H1 (cell line): ENCODE measurements at places on chromosomes 11 and 22. TPM values are rescaled to one million over a fixed set of nuclear protein-coding genes. Genes with fewer than 3 reads are reported as not detected.
A peak's percentile ranks its signal among the peaks of the same experiment; 100 is the strongest.

Gene PATE2
- not detected in 2 replicates for total RNA-seq

Gene TSSC4
- total RNA-seq = 39.3 and 44.3 TPM in 2 replicates

Gene TRIM49
- total RNA-seq = not detected in 2 replicates

Gene DGAT2
- total RNA-seq = 2.6 and 3.2 TPM in 2 replicates

Gene APOA4
- not detected in 2 replicates for total RNA-seq

Gene BARX2
- total RNA-seq = not detected in 2 replicates

Gene SNAP29
- total RNA-seq = 11.2 and 15.0 TPM in 2 replicates

Gene OR51B4
- total RNA-seq = not detected in 2 replicates

Gene SPDYC
- total RNA-seq = not detected in 2 replicates

Gene GUCY1A2
- total RNA-seq = 1.6 and 1.9 TPM in 2 replicates

DNA sequence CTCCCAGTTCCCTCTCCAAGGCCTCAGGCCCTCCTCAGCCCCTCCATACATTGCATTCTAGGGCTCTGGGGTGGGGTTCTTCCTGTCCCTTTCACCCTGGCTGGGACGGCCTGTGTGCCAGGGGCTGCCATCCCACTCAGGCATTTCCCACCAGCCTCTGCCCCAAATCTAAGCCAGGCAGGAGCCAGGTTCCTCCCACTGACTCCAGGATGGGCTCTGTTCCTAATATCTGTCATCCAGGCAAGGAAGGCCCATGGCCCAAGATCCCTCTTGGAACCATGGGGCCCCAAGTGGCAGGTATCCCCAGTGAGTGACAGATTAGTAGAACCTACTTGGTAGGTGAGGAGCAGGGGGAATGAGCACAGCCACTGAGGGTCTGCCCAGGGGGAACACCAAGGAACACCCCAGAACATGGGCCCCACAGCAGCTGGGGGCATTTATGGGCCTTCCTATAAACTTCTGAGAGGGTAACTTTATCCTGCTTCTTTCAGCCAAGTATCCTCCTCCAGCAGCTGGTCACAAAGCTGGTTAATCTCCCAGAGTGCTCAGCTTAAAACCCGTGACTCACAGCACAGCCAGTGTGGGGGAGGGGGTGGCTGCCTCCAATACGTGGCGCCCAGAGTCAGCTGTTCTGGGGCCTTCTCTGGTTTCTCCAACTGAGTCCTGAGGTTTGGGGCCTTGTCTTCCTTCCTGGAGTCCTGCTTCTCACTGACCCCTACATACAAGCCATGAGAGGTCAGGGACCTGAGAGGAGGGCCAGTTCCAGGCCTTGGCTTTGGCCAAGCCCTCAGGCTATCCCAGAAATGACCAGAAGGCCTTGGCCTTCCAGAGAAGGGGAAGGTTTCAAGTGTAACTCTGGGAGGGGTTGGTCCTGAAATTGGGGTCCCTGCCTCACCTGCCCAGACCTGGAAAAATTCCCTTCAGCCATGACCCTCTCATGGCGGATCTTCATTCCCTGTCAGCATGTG is 19.9 kb upstream of the MYOD1 start:
- no peaks in the 10 kb centered on the region for H3K36me3 ChIP-seq
- no peak overlapping the region for H3K27ac ChIP-seq
- no peaks in the 10 kb centered on the region; the same call in 1 of the 2 replicates for H3K4me1 ChIP-seq
- H3K4me3 ChIP-seq = no peak overlapping the region
- H3K27me3 ChIP-seq = peaks cover 26% of the 10 kb centered on the region

DNA sequence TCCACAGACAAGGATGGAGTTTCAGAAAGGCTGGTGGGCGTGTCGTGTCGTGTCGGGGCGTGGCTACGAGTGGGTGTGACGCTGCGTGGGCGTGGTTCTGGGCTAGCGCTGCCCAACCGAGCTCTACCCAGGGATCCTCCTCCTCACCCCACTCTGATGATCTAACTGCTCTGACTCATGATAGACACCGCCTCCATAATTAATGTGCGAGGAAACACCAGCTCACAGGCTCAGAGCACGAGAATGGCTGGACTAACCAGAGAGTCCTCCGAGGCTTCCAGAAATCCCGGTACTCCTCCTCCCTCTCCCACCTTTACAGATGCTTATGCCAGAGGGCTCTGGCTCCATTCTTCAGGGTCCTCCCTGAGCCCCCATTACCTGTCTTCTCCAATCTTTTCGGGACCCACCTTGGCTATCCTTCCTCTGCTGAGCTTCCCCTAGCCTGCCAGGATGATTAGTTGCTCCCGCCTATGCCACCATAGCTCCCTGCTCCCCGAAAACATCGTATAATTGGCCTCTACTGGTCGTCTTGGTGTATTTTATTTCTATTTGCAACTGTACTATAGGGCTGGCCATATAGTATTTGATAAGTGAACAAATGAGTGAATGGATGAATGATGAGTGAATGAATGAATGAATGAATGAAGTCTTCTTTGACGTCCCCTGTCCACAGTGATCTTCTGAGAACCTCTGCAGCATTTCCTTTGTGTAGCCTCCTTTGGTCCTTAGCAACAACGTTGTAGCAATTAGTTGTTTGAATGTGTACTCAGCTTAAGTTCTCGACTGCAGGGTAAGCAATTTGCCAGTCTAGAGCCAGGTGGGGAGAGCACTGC is 21.7 kb downstream of the TMPRSS13 start:
- peaks cover 12% of the 10 kb centered on the region for H3K4me1 ChIP-seq
- H3K4me3 ChIP-seq = peak overlapping the region; percentile 21; the same call in 1 of the 2 replicates
- no peaks in the 10 kb centered on the region for H3K36me3 ChIP-seq

GRCh38 chr11:134207538-134208239 is 16.1 kb downstream of the NCAPD3 start:
- no peak overlapping the region for H3K27ac ChIP-seq
- H3K4me3 ChIP-seq = no peak overlapping the region
- no peaks in the 10 kb centered on the region for H3K27me3 ChIP-seq
- no peaks in the 10 kb centered on the region for H3K4me1 ChIP-seq
- no peak for DNase-seq
- peaks cover 14% of the 10 kb centered on the region; the same call in 1 of the 2 replicates for H3K36me3 ChIP-seq

GRCh38 chr11:33721426-33721825 is 14.8 kb downstream of the CD59 start:
- no peak for DNase-seq
- no peak overlapping the region for H3K27ac ChIP-seq
- no peak overlapping the region for H3K4me3 ChIP-seq

DNA sequence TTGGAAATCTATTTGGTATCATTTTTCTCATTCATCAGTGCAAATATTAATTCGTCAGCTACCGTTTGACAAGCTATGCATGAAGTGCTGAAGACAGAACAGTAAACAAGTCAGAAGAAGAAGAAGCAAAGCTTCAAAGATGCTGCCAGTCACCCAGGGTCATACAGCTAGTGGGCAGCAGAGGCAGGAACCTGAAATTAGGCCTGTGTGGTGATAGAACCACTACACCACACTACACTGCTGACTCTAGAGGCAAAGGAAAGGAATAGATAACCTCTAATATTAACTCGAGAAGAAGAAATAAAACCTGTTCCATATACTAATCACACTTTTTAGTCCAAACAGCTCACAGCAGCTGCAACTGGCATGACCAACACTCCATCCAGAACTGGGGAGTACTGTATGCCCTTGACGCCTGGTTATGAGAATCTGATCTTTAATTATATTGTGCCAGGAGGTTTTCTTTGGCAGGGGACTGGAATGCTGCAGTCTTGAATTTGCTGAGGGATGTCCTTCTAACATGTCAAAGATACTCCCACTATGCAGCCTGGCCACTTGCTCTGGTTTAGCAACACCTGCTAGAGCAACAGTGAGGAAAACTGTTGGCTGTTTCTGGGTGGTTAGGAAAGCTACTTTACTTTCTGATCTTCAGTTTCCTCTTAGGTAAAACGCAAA is 73.0 kb downstream of the PAK1 start:
- no peak for DNase-seq
- no peak overlapping the region for H3K27ac ChIP-seq
- peaks cover 20% of the 10 kb centered on the region; the same call in 1 of the 2 replicates for H3K4me1 ChIP-seq

GRCh38 chr11:126319374-126319740 is 15.5 kb downstream of the DCPS start:
- no peaks in the 10 kb centered on the region for H3K27me3 ChIP-seq
- DNase-seq = no peak
- H3K4me3 ChIP-seq = no peak overlapping the region
- H3K4me1 ChIP-seq = no peaks in the 10 kb centered on the region; the same call in 1 of the 2 replicates

DNA sequence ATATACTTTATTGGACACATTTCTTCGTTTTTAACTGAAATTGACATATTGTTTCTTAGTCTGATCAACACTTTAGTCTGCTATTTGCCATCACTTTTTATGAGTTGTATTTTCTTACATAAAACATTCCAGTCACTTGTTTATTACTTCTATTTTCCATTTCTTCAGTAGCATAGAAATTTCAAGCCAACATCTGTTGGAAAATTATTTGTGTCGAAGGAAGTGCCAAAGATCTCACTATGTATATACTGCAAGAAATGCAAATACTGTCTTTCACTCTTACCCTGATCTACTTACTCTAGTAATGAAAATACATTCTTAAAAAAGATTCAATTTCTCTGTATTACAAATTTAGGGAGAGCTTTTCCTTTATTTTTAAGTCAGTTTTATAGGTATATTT is 105.9 kb downstream of the SLC17A6 start:
- H3K4me1 ChIP-seq = no peaks in the 10 kb centered on the region
- no peak overlapping the region for H3K4me3 ChIP-seq
- no peaks in the 10 kb centered on the region for H3K36me3 ChIP-seq
- peaks cover 41% of the 10 kb centered on the region for H3K27me3 ChIP-seq
- DNase-seq = no peak

DNA sequence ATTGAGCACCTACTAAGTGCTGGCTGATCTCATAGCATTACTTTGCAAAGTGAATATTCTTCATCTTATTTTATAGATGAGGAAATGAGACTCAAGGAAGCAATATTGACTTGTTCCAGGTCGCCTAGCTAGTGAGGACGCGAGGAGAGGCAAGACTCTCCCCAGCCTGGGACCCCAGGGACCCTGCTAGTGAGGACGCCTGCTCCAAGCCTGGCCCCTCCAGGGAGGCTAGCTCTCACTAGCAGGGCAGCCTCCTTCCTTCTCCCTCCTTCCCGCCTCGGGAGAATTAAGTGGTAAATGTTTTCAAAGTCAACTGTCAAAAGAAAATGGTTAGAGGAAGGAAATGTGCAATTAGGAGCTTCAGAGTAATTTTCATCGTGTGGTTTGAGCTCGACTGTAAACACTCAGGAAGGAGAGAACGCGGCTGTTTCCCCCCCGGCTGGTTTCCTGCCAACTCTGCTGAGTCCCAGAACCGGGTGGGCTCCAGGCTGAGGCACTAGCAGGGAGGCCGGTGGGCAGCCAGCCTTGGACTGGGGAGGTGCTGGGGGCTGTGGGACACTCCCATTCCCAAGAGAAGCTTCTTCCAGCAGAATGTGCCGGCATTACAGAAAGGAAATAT is 17.9 kb downstream of the MYEOV start:
- no peak for DNase-seq
- H3K27me3 ChIP-seq = no peaks in the 10 kb centered on the region; the same call in 1 of the 2 replicates
- no peaks in the 10 kb centered on the region for H3K36me3 ChIP-seq
- no peak overlapping the region for H3K4me3 ChIP-seq

DNA sequence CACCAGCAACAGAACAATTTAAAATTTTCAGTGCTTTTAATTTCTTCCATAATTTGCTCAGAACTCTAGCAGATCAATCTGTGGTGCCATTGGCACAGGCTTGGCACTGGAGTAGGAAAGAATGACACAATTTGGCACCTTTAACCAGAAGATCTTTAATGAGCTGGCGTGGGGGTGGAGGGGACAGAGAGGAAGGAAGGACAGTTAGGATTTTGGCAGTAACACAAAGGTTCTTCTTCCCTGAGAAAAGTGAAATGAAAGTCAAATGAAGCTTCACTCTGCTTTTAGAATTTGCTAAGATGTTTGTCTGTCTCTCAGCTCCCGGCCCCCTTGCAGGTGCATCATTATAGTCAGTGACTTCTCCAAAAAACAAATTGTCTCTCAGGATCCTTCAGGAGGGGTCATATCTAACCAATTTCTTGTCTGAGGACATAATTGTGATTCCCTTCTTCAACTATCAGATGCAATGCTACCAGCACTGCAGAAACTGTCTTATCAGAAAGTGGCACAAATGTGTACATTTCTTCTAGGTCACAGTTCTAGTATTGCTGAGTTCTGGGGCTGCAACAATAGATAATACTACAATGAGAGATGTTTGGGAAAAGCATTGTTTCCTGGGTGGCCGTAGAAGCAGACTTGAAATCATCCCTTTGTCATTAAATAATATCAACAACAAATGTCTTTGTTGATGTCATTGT is 66.8 kb downstream of the CSTPP1 start:
- H3K27me3 ChIP-seq = no peaks in the 10 kb centered on the region
- no peak overlapping the region for H3K27ac ChIP-seq
- H3K4me1 ChIP-seq = no peaks in the 10 kb centered on the region
- no peaks in the 10 kb centered on the region for H3K36me3 ChIP-seq
- H3K4me3 ChIP-seq = no peak overlapping the region

GRCh38 chr11:18780329-18780728 is 11.3 kb downstream of the PTPN5 start:
- DNase-seq = no peak
- no peaks in the 10 kb centered on the region for H3K36me3 ChIP-seq
- H3K27ac ChIP-seq = no peak overlapping the region
- H3K27me3 ChIP-seq = no peaks in the 10 kb centered on the region
- H3K4me3 ChIP-seq = no peak overlapping the region
- peaks cover 17% of the 10 kb centered on the region; the same call in 1 of the 2 replicates for H3K4me1 ChIP-seq

GRCh38 chr11:114016986-114017385 is 42.1 kb downstream of the HTR3A start:
- no peak overlapping the region for H3K4me3 ChIP-seq
- no peak overlapping the region for H3K27ac ChIP-seq
- H3K27me3 ChIP-seq = no peaks in the 10 kb centered on the region
- no peaks in the 10 kb centered on the region for H3K36me3 ChIP-seq

DNA sequence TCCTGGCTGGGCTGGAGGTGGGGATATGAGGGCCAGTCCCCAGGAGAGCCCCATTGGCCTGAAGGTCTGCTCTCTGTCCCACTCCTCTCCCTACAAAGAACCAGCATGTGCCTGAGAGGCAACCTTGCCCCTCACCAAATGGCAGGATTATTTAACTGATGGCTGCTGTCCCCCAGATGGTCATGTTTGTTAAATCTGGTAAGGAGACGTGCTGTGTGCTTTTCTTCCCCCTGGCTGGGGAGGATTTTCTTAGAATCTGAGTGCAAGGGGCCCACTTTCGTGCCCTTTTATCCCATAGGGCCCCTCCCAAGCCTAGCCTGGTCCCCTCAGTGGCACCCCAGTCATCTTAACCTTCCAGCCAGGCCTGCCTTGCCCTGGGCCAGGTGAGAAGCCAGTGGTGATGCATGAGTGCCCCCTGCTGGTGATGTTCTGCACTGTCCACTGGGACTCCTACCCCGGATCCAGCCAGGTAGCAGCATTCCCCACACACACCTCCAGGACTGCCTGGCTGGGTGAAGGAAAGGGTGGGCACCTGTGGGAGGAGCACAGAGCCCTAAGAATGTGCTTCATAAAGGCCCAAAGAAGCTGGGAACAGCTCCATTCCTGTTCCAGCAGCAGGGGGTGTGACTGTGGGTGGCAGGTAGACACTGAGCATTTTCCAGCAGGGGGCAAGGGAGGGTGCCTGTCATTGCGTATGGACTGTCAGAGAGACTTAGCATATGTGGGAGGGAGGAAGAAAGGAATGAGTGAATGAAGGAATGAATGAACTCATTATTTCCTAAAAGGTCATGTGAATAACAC is 28.9 kb downstream of the MFNG start:
- no peaks in the 10 kb centered on the region for H3K36me3 ChIP-seq
- H3K4me3 ChIP-seq = no peak overlapping the region
- H3K27me3 ChIP-seq = no peaks in the 10 kb centered on the region
- H3K27ac ChIP-seq = no peak overlapping the region
- DNase-seq = peak; percentile 56

- no peak for DNase-seq
- H3K27ac ChIP-seq = no peak overlapping the region
- H3K4me1 ChIP-seq = no peaks in the 10 kb centered on the region; the same call in 1 of the 2 replicates
- H3K36me3 ChIP-seq = no peaks in the 10 kb centered on the region
Measured at GRCh38 chr22:32048069-32048468, 5.0 kb downstream of the SLC5A1 start.
